ENCODE measurements at places on chromosomes 13 and 19.

- DNase-seq: no peak
Measured at GRCh38 chr13:112693831-112694497, 4.1 kb downstream of the ATP11A start.

- DNase-seq: peak; percentile 85
Measured at GRCh38 chr19:49149652-49150105, 5.5 kb downstream of the HRC start.

DNA sequence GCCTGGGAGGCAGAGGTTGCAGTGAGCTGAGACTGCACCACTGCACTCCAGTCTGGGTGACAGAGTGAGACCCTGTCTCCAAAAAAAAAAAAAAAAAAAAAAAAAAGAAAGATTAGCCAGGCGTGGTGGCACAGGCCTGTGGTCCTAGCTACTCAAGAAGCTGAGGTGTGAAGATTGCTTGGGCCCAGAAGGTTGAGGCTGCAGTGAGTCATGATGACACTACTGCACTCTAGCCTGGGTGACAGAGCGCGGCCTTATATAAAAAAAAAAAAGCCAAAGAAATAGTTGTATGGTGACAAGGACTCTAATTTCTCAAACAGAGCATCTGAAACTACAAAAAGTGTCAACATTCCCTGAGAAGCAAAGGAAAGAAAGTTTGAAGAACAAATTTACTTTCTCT, 3.4 kb downstream of the PBX4 start:
- DNase-seq: no peak

GRCh38 chr13:41222259-41222852, 28.0 kb upstream of the KBTBD7 start:
- peak; percentile 51 for DNase-seq

DNA sequence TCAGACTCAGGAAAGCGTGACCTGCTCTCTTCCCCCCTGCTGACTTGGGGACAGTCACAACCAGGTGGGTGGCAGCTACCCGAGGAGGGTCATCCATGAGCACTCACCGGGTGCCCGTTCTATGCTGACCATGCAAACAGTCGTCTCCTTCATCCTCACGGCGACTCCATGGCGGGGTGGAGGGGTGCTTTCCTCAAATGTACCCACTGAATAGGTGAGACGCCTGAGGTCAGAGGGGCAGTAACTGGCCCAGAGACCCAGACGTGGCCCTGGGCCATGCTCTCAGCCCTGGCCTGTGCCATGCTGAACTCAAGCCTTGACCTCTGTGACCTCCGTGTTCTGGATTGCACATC, 59.2 kb upstream of the TPM4 start:
- no peak for DNase-seq

- no peak for DNase-seq
Measured at GRCh38 chr19:10026744-10027143, 13.5 kb downstream of the RDH8 start.

DNA sequence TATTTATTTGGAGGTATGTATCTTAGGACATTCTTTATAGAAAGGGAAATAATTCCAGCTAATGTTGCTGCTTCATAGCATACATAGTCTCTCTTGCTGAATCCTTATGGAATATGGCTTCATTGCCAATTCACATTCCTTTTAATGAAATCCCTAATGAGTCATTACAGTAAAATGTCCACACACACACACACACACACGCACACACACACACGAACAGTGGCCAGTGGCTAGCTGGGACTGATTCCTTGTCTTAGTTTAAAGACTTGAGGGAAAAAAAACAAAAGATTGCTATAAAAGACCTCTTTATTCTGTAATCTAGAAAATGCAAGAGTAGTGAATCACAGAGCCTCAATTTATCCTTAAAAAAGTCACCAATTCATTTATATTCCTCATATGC, 301.6 kb downstream of the SLITRK6 start:
- DNase-seq: no peak

- DNase-seq: no peak
Measured at GRCh38 chr13:36418022-36418805, 14.1 kb upstream of the CCNA1 start.

- DNase-seq: no peak
Measured at GRCh38 chr13:98089246-98089645, 53.6 kb upstream of the FARP1 start.

DNA sequence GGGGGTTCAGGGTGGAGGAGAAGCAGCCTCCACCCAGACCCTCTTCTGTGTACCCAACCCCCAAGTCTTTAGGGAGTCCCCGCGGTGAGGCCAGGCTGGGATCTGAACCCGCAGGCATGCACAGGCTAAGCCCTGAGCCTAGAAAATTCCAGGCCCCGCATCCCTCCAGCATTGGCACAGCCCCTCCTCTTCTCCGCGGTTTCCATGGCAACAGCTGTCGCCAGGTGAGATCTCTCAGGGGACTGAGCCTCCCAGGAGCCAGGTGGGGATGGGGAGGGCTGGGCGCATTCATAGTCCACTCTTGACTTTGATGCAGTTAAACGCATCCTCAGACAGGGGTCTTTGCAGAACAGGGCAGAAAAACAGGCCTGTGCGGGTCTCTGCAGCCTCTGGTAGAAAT, 48.3 kb upstream of the USP29 start:
- DNase-seq: no peak

- no peak for DNase-seq
Measured at GRCh38 chr13:73859841-73860240, 274.4 kb downstream of the KLF12 start.

DNA sequence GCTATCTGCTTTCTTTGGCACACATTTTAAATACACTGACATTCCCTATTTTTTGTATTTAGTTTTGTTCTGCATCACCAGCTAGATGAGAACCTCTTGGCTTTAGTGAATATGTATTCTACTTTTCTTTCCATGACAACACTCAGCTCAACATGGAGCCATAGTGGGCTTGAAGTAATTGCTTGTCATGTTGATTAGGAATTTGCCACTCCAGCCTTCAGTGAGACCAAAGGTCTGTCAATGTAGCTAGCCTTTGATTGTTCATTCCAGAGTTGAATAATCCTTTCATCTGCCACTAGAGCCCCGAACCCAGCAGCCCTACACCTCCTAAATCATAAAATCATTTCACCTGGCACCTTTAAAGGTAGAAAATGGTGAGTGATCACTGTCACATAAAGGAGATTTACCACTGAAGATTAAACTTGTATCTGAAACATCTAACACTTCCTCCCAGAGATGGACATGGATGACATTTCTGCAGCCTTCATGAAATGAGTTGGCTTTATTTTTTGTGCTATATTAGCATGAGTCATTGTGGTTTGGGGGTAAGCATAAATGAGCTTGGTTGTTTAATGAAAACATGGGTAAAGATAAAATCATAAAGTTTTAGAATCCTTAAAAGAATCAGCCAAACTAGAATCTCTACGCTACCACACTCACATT, 29.2 kb upstream of the GARRE1 start:
- no peak for DNase-seq

- DNase-seq: no peak
Measured at GRCh38 chr13:35600137-35600536, 123.6 kb upstream of the MAB21L1 start.

- no peak for DNase-seq
Measured at GRCh38 chr13:113748862-113749451, 10.1 kb upstream of the TMEM255B start.

GRCh38 chr13:90793261-90793820, 554.1 kb upstream of the MIR17HG start:
- no peak for DNase-seq

- no peak for DNase-seq
Measured at GRCh38 chr13:52070929-52071523, 46.5 kb downstream of the UTP14C start.

GRCh38 chr19:2171349-2172145, 7.8 kb downstream of the DOT1L start:
- no peak for DNase-seq

- no peak for DNase-seq
Measured at GRCh38 chr13:95553581-95554385, 1.3 kb downstream of the CLDN10 start.

DNA sequence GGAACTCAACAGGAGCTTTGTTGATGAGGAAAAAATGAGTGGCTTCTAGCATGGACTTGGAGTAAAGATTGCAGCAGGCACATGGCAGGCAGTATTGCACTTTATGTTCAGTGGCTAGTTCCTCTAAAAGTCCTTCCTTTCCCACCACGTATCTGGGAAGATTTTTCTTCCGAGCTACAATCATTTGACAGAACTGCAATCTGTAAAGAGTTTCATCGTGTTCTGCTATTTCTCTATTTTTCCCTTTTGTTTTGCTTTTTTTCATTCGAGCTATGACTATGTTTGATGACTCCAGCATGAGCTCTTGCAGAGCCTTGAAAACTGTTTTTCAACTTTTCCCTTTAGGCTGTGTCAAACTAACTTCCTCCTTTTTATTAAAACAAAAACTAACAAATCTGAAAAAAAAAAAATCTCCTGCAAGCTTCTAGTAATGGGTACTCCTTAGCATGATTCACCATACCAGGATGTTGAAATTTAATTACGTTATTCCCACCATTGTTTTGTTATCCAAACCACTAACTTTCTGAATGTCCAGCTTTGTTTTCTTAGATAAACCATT, 12.3 kb downstream of the CLDN10 start:
- DNase-seq: no peak

DNA sequence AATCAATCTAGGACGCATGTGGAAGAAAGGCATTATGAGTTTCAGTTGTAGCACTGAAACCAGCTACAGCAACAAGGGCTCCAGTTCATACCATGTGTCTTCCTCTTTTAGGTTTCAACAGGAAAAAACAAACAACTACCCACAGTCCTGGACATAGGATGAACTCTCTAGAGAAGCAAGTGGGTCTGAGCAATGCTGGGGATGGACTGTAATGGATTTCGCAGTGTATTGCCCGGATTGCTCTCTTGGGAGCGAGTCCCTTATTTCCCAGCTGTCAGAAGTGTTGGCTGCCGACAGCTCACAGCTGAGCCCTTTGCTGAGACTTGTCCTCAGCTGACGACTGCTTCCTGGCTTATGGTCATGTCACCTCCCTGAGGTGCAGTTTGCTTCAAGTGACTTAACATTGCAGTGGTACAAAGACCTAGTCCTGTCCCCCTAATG, 12.1 kb upstream of the MYCBP2 start:
- no peak for DNase-seq

GRCh38 chr13:33004511-33004910, 11.7 kb upstream of the KL start:
- no peak for DNase-seq

- DNase-seq: no peak
Measured at GRCh38 chr19:51027126-51027806, 850 bp upstream of the KLK11 start.

DNA sequence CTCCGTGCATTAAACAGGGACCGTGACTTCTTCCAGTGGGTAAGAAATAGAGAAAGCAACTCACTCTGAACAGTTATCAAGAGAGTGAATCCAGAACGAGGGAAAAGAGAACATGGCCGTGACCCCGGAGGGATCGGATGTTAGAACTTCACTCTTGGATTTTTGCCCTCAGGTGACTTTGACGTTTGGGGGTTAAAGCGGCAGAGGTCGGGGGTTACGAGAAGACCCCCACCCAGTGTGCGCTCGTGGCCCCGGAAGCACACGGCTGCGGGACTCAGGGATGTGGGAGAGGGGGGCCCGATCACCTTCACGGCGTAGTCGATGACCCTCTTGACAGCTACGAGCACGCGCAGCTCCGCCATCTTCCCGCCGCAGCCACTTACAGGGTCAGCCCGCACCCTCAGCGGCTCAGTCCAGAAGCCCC, at the start of gene ETFB:
Gene ETFB (minus strand): TSS at position 424 of the 424 bp plus-strand sequence. CDS start 62 bp downstream, at position 362.
- no peak for DNase-seq

- no peak for DNase-seq
Measured at GRCh38 chr19:42333975-42334696, 8.7 kb downstream of the MEGF8 start.

- no peak for DNase-seq
Measured at GRCh38 chr19:46514589-46515289, 19.1 kb upstream of the PNMA8B start.

DNA sequence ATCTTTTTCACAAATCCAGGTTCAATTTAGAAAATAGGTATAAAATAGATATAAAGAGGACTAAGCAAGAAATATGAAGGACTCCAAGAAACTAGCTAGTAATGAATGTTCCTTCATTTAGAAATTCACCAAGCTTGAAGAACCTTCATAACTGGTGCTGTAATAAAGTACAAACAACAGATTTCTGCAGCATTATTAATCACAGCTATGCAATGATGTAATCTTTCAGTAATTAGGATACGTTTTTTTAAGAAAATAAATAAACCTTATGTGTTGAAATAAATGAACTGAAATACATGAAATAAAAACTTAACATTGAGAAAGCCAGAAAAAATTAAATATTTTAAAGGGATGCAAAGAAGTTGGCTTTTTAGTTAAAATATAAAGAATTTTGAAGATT, 236.1 kb downstream of the RGCC start:
- DNase-seq: no peak

GRCh38 chr19:17950310-17951156, 16.4 kb upstream of the KCNN1 start:
- DNase-seq: no peak

Data from neural crest cell (in vitro differentiated cells).